Sciatic nerve (tissue), 2 donors: ENCODE measurements at places on chromosomes 5 and 9.
A peak's percentile ranks its signal among the peaks of the same experiment; 100 is the strongest.

GRCh38 chr5:155912291-155912690 is 414.7 kb upstream of the SGCD start:
- DNase-seq: no peak

DNA sequence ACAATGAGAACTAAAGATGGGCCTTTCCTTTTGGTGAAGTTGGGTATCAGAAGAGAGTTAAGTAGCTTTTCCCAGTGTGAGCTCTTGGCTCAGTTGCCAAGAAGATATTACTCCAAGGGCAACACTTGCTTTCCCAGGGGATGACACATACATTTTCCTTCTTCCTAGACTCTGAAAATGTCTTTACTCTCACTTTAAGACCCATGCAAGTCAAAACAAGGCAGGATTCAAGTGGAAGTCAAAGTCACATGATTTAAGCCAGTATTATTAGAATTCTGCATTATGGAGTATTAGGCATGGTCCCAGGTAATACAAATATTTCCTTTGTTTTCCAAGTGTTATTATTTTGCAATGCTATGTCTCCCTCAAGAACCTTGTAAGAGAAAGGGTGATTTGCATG is 175.1 kb downstream of the PPP2R2B start:
- no peak for DNase-seq

DNA sequence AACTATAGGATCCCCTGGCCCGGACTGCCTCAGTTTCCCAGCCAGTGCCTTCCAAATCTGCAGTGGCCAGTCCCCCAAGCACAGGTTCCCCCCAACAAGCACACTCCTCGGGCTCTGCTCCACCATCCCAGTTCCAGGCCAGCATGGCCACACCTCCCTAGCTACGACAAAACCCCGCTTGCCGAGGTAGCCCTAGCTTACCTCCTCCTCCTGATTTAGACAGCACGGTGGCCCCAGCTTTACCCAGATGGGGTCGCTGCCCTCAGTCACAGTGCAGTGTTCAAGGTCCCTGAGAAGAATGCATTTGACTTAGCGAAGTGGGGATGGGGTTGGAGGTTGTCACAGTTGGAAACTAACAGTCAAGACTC is 40.8 kb upstream of the GARNL3 start:
- DNase-seq: no peak

DNA sequence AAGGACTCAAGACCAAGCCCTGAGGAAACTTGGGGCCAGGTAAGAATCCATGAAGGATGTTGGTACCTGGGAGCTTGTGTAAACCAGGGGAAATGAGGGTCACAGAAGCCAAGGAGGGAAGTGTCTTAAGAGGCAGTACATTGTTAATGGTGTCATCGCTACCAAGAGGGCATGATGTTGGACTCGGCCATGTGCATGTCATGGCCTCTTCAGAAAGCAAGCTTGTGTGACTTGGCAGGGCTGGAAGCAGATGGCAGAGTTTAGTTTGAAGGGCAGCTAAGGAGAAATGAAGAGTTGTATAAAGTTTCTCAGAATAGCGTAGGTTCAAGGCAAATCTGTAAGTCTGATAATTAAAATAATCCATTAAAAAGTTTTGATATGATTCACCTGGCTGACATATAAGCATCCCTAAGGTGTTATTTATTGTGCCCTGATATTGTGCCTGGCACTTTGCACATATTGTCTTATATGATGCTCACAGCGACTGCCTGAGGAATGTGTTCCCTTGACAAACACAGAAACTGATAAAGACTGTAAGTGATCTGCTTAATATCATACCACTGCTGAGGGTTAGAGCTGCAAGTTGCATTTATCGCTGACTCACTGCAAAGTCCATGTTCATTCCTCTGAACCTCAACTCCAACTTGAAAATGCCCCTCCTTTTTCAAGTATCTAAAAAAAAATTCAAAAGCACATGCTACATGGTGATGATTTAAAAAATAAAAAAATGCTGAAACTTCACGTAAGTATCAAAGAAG is 81.3 kb upstream of the PTPN3 start:
- DNase-seq: no peak

GRCh38 chr5:150112201-150113046 is 26.1 kb upstream of the CSF1R start:
- DNase-seq: peak; percentile 72

DNA sequence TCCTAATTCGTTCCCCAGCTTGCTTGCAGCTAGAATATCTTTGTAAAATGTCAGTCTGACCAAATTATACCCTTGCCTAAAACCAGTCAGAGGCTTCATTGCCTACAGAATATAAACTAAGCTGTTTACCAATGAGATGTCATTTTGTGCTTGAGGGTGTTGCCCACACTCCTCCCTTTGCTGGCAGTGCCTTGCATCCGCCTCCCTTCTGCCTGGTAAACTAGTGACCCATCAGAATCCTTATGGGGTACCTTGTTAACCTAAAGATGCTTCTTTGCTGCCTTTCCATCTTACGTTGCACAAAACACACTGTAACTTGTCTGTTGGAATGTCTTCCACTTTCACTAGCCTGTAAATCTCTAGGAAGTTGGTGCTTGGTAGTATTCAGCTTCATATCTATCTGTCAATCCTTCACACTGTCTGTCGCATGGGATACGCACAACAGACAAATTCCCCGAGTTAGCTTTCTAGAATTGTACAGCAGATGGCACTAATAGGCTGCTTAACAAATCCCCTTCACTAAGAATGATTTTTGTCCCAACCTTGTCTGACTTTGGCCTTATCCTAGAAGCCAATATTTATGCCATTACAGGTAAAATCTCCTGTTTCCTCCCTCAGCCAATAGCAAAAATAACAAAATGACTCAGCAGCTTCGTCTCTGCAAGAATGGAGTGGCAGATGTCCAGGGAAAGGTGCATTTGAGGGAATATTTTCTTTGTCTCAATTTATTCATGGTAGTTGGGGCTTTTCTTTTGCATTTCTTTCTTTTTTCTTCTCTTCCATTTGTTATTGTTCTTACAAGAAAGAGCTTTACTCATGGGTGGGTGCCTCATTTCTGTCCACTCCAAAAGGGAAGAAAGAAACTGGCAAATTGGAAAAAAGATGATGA is 3.0 kb downstream of the NUDT2 start:
- DNase-seq: no peak

DNA sequence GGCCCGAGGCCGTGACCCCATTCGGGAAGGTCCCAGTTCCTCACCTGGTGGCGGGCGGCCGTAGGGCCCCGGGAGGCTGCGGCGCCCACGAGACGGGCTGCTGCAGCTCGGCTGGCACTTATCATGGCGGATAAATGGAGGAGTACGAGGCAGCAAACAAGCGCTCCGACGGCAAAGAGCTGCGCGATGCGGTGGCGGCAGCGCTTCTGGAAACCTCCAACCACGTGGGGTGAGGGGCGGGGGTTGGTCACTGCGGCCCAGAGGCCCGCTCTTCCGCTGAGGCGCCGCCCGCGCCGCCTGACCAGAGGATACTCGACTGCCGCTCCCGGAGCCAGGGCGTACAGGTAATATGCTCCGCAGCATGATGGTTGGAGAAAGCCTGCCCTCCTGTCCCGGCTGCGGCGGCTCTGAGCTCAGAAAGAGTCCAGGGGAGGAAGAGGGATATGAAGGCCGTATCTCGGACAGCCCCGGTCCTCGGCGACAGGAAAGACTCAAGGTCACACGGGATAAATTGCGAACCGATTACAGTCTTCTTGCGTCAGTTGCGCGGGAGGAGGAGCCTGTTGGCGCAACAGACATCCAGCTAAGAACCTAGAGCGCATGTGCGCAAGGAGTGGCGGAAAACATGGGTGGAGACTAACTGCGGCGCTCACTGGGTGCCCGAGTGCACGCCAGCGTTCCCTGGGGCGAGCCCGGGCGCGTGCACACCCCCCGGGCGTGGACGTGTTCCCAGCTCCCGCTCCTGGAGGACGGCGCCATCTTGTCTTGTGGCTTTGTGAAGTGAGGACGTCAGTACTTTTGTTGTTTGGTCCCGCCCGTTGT is at the start of gene HSPA9:
HSPA9 (minus strand) TSS at position 208 of the 822 bp plus-strand sequence; CDS start at position 125, 83 bp downstream.
- peak; percentile 98 for DNase-seq

DNA sequence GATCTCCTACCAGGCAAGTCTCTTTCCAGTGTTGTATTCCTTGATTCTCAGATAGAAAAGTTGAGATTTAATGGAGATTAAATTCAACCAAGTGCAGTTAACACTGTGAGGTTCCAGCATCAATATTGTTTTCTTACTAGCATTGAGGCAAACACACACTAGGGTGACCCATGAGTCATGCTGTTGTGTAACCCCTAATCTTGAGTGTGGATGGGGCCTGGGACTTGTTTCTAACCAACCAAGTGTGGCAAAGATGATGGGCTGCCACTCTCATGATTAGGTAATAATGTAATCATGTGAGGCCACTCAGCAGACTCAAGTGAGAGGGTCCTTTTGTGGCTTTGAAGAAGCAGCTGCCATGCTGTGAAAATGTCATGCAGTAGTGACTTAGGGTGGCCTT is 394.2 kb downstream of the IRX2 start:
- no peak for DNase-seq

DNA sequence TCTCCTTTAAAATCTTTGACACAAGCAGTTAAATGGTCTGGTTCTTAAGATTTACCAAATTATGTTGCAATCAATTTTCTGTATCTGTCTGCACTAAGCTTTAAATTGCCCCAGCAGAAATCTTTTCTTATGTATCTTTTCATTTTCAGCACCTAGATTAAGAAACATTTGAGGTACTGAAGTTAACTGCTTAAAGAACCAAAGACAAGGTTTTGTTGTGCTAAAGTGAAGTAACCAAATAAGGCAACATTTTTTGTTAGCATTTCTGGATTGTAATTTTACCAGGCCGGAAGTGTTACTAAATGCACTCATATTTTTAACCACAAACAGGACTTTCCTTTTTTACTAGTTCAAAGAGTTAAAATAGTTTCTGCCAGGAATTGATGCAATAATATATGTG is 24.1 kb upstream of the MTAP start:
- no peak for DNase-seq

DNA sequence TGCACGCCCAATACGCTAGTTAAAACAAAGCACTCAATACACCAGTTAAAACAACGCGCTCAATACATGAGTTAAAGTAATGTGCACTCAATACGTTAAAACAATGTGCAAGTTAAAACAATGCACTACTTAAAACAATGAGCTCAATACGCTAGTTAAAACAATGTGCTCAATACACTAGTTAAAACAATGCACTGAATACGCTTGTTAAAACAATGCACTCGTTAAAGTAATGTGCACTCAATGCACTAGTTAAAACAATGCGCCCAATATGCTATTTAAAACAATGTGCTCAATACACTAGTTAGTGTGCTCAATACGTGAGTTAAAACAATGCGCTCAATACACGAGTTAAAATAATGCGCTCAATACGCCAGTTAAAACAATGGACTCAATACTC is 185.0 kb downstream of the TRIO start:
- DNase-seq: no peak

- DNase-seq: no peak
Observed at GRCh38 chr5:77140350-77140749, 53.3 kb upstream of the ZBED3 start.

- no peak for DNase-seq
Observed at GRCh38 chr5:142758062-142758795, 11.9 kb upstream of the ARHGAP26 start.

GRCh38 chr5:179135441-179136215 is 75.5 kb downstream of the ZNF354C start:
- DNase-seq: no peak

DNA sequence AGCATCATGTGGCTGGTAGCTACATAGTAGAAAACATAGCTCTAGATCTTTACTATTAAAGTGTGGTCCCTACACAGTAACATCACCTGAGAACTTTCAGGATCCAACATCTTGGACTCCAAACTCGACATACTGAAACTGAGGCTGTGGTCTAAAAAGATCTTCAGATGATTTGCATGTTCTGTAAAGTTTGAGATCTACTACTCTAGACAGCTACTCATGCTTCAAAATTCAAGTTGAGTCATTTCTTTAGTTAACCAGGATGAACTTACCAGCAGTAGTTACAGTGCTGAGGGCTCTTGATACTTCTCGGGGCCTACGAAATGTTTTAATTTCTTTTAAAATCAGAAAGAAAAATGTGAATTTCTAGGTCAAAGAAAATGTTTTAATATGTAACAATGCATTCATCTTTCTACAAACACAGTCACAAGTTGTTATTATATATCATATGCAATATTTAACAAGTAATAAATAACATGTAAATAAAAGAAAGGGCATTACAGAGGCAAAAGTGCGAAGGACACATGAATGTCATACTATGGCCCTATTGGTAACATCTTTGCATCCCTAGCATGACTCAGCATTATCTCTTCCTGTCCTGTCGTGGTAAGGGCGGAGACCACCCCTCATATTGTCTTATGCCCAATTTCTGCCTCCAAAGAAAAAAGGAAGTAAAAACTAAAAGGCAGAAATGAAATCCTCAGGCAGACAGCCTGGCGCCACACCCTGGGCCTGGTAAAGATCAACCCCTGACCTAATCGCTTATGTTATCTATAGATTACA is 563.9 kb upstream of the TLE4 start:
- no peak for DNase-seq

DNA sequence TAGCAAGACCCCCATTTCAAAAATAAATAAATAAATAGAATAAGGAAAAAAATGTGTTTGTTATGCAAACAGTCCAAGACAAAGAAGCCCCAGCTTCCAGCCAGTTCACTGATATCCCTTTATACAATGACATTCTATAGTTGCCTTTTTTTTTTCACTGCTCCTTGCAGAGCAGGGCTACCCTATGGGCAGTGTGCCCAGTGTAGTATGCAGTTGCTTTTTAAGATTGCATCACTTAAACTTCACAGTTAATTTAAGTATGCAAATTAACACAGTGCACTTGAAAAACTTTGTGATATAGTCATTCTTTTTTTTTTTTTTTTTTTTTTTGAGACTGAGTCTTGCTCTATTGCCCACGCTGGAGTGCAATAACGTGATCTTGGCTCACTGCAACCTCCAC is 40.8 kb upstream of the ARRDC3 start:
- no peak for DNase-seq

DNA sequence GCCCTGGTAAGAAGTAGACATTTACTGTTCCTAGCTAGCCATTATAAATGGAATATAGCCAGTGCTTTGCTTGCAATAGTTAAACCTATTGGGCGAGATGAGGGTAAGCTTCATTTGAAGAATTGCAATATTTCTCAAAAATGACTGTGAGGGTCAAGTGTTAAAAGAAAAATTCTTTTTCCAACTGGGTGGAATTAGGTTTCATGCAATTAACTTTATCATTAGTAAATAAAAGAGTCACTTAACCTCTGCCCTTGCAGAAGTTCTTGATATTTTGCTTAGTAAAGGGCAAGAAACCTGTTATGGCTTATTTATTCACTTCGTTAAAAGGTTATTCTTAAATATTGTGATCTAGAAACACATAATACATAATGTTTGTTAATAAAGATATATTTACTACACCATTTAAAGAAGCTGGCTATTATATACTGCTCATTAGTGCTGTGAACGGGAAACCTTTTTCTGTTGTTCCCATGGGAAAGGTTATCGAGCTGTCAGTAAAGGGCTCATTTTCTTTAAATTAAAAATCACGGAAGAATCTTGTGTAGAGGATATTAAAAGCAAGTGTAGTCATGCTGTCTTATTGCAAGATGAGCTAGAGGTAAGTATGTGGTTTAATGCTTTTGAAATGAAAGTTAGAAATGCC is 370.5 kb downstream of the CSNK1G3 start:
- DNase-seq: no peak

DNA sequence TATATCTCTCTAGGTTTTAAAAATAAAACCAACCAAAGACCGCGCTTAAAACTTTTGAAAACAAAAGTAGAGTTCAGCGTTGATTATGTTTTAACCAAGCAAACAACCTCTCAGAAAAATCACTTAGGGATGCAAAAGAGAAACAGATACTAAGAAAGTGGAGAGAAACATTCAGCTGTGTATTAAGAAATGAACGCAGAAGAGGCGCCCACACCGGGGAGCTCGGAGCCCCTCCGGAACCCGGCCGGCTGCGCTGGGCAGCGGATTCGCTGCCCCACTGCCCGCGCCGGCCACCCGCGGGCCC is 1.4 kb downstream of the PITX1 start:
- DNase-seq: no peak

- no peak for DNase-seq
Observed at GRCh38 chr9:74369844-74370243, 127.3 kb upstream of the RORB start.
